Smooth muscle cell of trachea (primary cell): ENCODE measurements at places on chromosomes 2 and 18. TPM values are rescaled to one million over a fixed set of nuclear protein-coding genes. Genes with fewer than 3 reads are reported as not detected.

AQP12A gene
- total RNA-seq: not detected in 2 replicates

SLC14A1 gene
- 62.7 and 81.0 TPM in 2 replicates for total RNA-seq

FABP1 gene
- total RNA-seq: not detected in 2 replicates

SH3RF3 gene
- total RNA-seq: 4.7 and 8.4 TPM in 2 replicates

ZBTB7C gene
- total RNA-seq: under 0.01 TPM in 1 of 2 replicates, not detected in the other

SIX3 gene
- not detected in 2 replicates for total RNA-seq

DYNAP gene
- not detected in 2 replicates for total RNA-seq

MYL12B gene
- 307 and 414 TPM in 2 replicates for total RNA-seq

TCF23 gene
- not detected in 2 replicates for total RNA-seq

GYPC gene
- 71.0 and 112 TPM in 2 replicates for total RNA-seq

NPPC gene
- total RNA-seq: not detected in 2 replicates

SYT4 gene
- not detected in 2 replicates for total RNA-seq

POTEC gene
- not detected in 2 replicates for total RNA-seq

CHRNG gene
- total RNA-seq: not detected in 2 replicates

OSR1 gene
- total RNA-seq: 19.5 and 35.9 TPM in 2 replicates

POTEJ gene
- not detected in 2 replicates for total RNA-seq

RNF125 gene
- 1.2 and 1.5 TPM in 2 replicates for total RNA-seq
